ENCODE measurements at places on chromosomes 7 and 10. TPM values are rescaled to one million over a fixed set of nuclear protein-coding genes. Genes with fewer than 3 reads are reported as not detected.

Gene DPCD
- total RNA-seq: 21.3 TPM

Gene LHFPL3
- total RNA-seq: not detected

Gene EBF3
- total RNA-seq: 2.0 TPM

Gene RNF32
- total RNA-seq: not detected

Gene CCL24
- not detected for total RNA-seq

Gene SCART1
- 1.1 TPM for total RNA-seq

Gene LSM5
- 63.3 TPM for total RNA-seq

Gene EEPD1
- total RNA-seq: 0.23 TPM

Gene HOXA10
- 27.6 TPM for total RNA-seq

Gene NPFFR1
- total RNA-seq: not detected

Gene AOAH
- not detected for total RNA-seq

Gene BICC1
- total RNA-seq: 0.32 TPM

Gene ZNF365
- 2.9 TPM for total RNA-seq

Gene CLDN12
- total RNA-seq: 8.1 TPM

Gene CTAGE15
- not detected for total RNA-seq

Gene RBM20
- not detected for total RNA-seq
